ENCODE measurements at places on chromosomes 6 and 20.

GRCh38 chr6:13034316-13034715 is 294.0 kb downstream of the TBC1D7 start:
- DNase-seq, result no peak

GRCh38 chr6:26170951-26171841 is 84.0 kb downstream of the HFE start:
- no peak for DNase-seq

DNA sequence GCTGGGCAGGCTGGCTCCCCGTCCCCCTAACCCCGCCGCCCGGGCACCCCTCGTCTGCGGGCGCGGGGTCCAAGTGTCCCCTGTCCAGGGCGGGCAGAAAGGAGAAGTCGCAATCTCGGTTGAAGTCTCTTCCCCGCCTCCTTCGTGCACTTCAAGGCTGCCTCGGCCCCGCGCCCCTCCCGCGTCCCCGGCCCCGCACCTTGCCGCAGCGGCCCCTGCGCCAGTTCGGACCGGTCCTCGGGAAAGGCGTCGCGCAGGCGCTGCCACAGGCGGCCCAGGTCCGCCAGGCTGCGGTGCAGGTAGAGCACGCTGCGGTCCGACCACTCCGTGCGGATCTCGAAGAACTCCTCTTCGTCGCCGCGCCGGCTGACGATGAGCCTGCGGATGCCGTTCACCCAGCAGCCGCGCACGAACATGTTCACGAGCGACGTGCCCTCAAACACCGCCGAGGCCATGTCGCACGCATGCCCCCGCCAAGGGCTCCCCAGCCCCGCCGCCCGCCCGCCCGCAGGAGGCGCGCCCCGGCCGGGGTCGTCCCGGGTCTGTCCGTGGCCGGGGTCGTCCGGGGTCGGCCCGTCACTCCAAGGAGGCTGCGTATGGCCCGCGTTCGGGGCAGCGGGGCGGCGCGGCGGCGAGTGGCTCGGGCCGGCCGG is at the start of gene PXDC1:
Gene PXDC1, minus strand, starts transcription at position 637 of the 653 bp plus-strand sequence. Its CDS starts 182 bp downstream, at position 455.
- no peak for DNase-seq

DNA sequence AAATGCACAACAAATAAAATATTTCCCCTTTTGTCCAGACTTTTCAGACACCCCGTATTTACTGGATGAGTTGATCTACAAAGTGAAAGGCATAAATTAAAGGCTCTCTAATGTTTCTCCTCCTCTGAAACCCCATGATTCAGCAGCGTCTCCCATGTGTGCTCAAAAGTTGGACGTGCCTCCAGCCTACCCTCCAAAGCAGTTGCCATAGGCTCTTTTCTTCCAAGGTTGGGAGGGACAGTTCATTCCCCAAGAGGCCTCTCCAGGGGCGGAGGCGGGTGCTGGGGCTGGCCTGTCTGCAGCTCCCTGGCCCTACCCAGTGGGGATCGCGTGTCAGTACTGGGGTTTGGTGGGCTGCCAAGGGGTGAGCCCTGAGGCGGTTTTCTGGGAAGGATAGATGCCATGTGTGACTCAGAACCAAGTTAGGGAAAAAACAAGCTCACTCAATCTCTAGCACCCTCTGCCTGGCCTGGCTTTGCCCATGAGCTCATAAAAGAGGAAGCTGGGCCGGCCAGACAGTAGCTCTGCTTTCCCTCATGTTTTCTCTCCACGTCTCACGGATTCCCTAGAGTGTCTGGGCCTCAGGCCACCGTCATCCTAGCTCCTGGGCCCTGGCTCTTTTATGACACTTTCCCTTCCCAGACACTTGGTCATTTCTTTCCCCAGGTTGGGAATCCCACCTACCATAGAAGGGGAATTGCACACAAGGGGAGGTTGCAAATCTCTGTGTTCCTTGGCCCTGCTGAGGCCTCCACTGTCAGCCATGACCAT is 8.0 kb upstream of the IER3 start:
- DNase-seq, result no peak

DNA sequence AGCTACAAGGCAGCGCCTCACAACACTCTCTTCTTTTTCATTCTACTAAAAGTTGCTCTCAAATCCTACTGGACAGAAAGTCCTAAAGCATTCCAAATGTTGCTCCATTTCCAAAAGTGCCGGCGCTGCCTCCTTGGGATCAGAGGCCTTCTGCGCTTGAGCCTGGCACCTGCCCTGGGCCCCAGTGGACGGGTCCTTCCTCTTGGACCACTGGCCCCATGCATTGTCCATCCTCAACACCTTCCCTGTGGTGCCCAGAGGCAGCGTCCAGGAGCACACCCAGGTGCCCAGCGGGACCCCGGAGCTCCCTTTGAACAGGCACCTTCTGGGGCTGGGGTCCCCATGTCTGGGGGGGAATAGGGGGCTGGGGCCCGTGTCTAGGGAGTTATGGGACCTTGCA is 205.2 kb downstream of the ERMARD start:
- no peak for DNase-seq

- DNase-seq, result no peak
Measured at GRCh38 chr6:109793792-109794191, 102.7 kb downstream of the FIG4 start.

- no peak for DNase-seq
Measured at GRCh38 chr20:32077190-32077589, 25.1 kb downstream of the HCK start.

GRCh38 chr6:75091467-75092190 is 114.2 kb downstream of the COL12A1 start:
- no peak for DNase-seq

- DNase-seq, result no peak
Measured at GRCh38 chr6:1929931-1930330, 315.5 kb downstream of the GMDS start.

DNA sequence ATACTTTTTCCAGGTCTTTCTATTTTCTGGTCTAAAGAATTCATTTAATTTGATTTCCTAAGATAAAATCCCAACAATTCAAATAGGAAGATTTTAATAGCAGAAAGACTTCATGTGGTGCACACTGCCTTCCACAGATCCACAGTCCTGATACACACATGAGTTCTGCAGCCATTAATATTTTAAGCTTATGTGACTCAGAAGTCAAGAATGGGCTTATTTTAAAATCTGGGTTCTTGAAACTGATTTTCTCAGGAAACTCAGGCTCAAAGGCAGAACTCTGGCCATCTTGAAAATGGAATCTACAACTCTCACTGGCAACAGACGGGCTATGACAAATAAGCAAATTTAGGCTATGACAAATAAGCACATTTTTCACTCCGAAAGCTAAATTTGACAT is 88.2 kb downstream of the COL12A1 start:
- DNase-seq, result no peak

- DNase-seq, result no peak
Measured at GRCh38 chr20:56955680-56956079, 310.8 kb downstream of the BMP7 start.

DNA sequence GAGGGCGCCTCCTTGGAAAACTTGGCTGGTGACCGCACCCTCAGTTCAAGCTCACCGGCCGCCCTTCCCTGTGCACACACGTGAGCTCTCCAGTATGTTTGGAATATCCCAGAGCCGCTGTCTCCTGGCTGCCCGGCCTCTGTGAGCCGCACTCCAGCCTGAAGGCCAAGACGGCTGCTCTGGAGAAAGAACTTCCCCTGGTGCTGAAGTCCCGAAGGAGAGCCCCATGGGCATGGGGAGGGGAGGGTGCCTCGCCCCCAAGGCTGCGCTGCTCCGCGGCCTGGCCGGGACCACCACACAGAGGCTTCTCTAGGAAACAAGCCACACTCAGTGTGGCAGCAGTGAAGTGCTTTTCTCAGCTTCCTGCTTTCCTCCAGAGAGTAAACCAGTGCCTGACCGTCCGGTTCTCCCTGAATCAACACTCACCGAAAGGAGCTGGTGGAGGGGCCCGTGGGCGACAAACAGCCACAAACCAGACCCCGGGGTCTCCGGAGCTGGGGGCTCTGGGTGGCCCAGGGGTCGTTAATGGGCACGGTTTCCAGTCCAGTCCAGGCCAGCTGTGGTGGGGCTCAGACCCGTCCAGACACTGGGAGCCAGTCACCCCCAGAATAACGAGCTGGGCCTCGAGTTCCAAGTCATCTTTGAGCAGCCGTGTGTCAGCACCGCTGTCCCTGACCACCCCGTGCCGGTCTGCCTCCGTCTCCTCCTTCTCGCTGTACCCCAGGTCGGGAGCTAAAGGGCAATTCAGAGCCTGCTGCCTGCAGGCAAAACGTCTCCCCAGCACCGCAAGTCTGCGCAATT is 87.4 kb upstream of the BHLHE23 start:
- no peak for DNase-seq

GRCh38 chr20:14761903-14762302 is 424.5 kb upstream of the FLRT3 start:
- DNase-seq, result no peak

- peak; percentile 48 for DNase-seq
Measured at GRCh38 chr6:31737991-31738979, 1.5 kb upstream of the MSH5 start.

- DNase-seq, result no peak
Measured at GRCh38 chr20:35523298-35523888, 6.1 kb downstream of the C20orf173 start.

- no peak for DNase-seq
Measured at GRCh38 chr20:16624106-16624505, 50.9 kb upstream of the KIF16B start.

DNA sequence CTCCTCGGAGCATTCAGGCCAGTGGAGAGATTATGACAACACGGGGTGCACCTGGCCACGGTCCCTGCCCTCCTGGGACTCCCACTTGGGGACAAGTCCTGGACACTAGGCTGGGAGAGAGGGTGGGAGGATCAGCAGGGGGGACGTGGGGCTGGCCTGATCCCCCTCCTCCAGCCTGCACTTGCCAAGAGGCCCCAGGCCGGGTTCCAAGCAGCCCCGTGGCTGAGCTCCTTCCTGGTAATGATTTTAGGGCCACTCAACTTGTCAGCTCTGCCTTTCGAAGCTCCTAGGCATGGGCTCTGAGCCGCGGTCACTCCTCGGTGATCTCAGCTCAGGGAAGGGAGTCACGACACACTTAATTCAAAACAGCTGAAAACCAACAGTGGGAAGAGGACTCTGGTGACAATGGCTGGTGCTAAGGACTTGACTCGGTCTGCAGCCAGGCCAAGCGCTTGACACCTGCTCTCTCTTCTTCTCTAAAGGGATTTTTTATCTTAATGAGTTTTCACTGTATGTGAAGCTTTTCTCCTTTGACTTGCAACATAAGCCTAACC is 161.7 kb downstream of the BMP7 start:
- DNase-seq, result no peak

- DNase-seq, result no peak
Measured at GRCh38 chr6:32170294-32170693, 5.6 kb downstream of the AGPAT1 start.

DNA sequence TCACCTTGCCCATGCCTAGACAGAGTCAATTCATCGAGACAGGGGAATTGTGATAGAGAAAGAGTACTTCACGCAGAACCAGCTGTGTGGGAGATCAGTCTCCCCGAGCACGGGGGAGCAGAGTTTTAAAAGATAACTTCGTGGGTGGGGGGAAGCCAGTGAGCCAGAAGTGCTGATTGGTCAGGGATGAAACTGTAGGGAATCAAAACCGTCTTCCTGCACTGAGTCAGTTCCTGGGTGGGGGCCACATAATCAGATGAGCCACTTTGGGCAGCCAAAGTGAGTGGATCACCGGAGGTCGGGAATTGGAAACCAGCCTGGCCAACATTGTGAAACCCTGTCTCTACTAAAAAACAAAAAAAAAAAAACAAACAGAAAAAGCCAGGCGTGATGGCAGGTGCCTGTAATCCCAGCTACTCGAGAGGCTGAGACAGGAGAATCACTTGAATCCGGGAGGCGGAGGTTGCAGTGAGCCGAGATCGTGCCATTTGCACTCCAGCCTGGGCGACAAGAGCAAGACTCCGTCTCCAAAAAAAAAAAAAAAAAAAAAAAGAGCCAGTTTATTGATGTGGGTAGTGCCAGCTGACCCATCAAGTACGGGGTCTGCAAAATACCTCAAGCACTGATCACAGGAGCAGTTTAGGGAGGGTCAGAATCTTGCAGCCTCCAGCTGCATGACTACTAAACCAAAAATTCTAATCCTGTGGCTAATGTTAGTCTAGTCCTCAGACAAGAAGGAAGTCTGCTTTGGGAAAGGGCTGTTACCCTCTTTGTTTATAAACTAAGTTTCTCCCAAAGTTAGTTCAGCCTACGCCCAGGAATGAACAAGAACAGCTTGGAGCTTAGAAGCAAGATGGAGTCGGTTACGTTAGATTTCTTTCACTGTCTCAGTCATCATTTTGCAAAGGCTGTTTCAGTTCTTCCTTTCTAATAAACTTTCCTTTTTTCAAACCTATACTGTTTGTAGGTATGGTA is 3.9 kb upstream of the TRIM39 start:
- peak; percentile 17 for DNase-seq

DNA sequence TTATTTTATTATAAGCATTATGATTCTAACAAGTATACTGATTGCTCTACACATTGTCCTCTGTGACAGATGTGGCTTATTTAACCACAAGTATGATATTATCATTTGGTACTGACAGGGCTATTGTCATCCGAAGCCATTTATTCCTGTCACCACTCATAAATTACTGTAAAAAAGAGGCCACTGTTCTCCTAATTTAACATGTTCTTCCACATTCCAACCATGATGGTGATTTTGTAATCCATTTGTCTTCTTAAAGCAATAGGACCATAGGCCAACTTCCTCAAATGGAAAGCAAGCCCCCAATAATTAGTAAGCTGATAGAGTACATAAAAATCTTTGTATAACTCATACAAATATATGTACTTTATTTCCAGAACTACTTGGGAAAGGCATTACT is 50.6 kb downstream of the FUT9 start:
- DNase-seq, result no peak

- no peak for DNase-seq
Measured at GRCh38 chr6:129672881-129673631, 36.9 kb downstream of the ARHGAP18 start.

GRCh38 chr20:37421988-37422387 is 76.0 kb downstream of the SRC start:
- DNase-seq, result no peak

DNA sequence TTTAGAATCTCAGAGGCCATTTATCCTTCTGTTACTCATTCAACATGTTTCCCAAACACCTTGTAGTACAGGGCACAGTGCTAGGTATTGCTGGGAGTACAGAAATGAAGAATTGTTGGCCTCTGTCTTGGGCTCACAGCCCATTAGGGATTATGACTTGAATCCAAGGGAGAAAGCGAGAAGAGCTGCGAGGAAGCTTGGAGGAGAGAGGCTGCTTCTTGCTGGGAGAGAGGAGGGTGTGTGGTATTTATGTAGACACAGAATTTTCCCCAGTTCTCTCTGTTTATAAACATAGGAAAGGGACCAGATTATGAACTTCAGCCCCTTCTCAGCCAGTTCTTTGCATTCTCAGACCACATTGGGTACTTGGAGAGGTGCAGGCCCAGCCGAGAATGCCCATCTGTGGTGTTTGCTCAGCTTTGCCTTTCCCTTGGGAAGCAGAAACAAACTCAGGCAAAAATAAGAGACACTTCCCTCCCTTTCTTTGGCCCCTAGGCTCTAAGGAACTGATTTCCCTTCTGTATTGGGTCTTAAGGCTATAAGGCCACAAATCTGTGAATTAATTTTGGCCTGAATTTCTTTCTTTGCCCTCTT is 17.9 kb downstream of the CHMP4B start:
- DNase-seq, result no peak

- DNase-seq, result no peak
Measured at GRCh38 chr20:45818239-45818638, 5.8 kb downstream of the UBE2C start.
